ENCODE measurements at places on chromosomes 6 and 20.

DNA sequence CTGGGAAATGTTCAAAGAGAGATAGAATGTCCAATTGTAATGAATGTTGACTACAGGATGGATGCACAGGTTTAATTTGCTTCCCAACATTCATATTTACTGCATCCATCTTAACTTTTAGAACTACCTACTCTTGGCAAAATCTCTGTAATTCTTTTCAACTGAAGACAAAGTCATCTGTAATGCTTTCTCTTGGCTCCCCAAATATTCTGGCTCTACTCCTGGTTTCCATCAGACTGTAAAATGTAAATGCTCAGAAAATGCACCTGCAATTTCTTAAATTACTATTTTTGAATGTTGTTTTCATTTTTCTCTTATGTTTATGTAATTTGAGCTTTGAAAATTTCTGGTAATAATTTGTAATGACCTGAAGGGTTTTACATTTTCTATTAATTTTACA, 480.8 kb upstream of the IMPG1 start:
- DNase-seq, result no peak

- DNase-seq, result peak; percentile 58
These were observed 237.6 kb downstream of the QKI start for GRCh38 chr6:163651915-163652668.

GRCh38 chr20:32017711-32018251, 7.5 kb downstream of the CCM2L start:
- no peak for DNase-seq

GRCh38 chr6:111874025-111874415, 768 bp upstream of the FYN start:
- peak; percentile 58 for DNase-seq

GRCh38 chr6:22368794-22369193, 72.0 kb upstream of the PRL start:
- peak; percentile 18 for DNase-seq

- DNase-seq, result no peak
These were observed 112.0 kb downstream of the DACT2 start for GRCh38 chr6:168207421-168208175.

GRCh38 chr6:22029171-22029570, 267.7 kb downstream of the PRL start:
- peak; percentile 44 for DNase-seq

DNA sequence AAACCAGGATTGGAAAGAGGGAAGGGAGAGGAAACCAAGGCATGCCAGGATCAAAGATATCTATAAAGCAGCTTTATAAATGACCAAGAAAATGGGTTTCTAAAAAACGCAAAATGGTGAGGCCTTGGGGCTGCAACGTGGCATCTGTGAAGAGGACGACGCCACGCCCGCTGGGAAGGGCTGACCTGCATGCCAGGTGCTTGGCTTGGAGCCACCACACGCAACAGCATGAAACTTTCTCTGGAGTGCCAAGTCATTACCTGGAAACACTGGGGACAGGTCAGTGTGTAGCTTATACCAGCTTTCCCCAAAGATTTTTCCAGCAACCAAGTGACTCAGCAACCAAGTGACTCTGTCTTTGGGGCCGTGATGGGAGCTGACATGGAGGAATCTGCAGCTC, 82.5 kb downstream of the POPDC3 start:
- no peak for DNase-seq

DNA sequence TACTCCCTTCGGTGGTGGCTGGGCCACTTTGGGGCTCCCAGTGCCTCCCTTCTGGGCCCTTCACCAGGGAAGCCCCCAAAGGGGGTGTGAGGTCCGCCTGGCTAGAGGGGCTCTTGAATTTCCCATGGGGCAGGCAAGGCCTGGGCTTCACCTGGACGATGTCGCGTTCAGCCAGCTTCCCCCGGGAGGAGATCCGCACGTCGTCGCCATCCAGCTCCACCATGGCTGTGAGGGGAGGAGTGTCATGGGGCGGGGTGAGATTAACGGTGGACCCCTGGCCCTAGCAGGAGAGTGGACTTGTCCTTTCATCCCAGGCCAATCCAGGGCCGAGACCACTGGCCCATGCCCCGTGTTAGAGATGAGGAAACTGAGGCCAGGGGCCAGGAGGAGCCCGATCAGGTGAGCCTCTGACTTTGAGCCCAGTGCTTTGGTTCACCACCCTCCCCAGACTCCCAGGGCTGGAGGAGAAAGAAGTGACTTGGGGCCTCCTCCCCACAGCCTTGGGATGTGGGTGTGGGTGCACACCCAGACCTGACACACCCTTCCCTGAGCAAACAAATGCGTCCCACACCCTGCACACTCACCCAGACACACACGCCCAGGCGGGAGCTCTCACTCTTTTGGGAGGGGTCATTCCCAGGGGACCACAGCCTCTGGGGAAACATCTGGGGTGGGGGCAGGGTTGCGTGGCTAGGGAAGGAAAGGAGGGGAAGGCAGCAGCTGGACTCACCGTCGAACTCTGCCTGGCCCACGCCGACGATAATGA, 46.1 kb downstream of the RAB44 start:
- DNase-seq, result no peak

GRCh38 chr6:44041461-44042260, 85.6 kb downstream of the MRPL14 start:
- DNase-seq, result peak; percentile 95

DNA sequence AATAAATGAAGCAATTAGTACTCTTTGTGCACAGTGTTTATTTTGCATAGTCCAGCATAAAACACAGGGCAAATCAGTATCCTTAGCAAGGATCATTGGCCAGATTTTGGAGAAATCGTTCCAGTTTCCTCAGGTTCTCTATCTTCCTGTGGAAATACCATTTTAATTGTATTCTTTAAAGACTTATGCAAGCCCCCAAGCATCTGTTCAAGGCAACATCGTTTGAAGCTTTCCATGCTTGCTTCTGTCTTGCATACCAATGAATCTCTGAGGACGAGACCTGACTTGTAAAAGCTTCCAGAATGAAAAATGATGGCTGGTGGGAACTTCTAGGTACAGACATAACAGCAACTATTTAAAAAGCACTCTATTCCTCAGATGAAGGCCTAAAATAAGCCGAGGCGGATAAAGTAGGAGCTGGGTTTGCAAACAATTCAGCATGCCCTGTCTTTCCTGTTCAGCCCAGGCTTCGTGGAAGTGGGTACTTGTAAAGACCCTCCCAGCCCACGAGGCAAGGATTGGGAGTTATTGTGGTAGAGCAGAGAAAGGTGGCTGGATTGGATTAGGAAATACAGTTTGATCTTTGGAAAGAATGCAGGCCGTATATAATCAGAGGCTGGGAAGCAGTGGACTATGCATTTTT, 21.6 kb downstream of the NRSN1 start:
- no peak for DNase-seq
